Gastroesophageal sphincter (tissue), 4 donors: ENCODE measurements at places on chromosomes 5 and 9.

DNA sequence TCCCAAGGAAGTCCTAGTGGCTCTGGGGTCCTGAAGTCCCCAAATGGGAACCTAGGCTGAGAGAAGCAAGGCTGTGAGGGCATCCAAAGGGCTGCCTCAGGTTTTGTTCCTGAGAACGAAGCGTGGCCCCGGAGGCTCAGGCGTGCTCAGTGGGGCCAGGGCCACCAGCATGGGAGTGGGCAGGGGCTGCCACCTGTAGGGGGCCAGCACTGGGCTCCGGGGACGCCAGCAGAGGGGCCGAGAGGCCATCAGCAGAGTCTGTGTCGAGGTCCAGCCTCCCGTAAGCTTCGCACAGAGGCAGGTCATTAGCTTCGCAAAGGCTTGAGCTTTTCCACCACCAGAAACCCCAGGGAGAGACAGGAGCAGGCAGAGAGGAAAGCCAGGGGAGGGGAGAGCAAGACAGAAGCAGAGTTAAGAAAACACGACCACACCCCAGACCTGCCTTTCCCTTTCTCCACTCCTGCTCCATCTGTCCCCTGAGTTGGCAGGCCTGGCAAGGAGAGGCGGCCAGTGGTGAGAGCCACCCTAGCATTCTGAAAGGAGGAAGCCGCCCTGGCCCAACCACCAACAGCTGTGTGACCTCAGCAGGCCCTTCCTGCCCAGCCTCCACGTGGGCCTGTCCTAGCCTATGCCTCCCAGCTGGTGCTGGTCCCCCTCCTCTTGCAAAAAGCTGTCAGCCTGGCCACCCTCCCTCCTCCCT is 5.5 kb upstream of the SURF6 start:
- ATAC-seq: peak; percentile 75

- ATAC-seq: no peak
These were observed 799.9 kb upstream of the TYRP1 start for GRCh38 chr9:11893331-11893730.

DNA sequence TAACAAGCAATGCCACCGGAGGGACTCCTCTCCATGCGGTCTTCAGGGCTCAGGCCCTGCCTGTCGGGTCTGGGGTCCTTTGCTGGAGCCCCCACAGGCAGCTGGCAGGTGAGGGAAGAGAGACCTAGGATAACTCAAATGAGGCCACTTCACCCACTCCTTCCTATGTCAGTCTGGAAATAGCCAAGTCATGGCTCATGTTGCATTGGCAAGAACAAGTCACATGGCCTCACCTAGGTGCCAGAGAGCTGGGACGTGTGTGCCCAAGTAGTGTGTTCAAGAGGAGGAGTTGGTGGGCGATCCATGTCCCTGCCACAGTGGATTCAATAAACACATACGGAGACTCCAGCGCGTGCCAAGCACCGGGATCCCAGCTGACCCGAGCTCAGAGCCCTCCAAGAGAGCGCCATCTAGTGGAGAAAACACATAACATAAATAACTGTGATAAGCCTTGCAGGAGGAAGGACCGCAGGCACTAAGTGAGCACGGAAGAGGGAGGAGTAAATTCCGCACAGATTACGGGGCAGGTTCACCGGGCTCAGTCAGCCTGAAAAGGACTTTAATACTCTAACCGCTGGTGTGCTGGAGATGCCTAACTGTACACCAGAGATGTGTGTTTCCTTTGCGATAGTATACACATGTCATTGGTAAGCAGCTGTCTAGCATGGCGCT is 580.8 kb downstream of the CCDC171 start:
- no peak for ATAC-seq

DNA sequence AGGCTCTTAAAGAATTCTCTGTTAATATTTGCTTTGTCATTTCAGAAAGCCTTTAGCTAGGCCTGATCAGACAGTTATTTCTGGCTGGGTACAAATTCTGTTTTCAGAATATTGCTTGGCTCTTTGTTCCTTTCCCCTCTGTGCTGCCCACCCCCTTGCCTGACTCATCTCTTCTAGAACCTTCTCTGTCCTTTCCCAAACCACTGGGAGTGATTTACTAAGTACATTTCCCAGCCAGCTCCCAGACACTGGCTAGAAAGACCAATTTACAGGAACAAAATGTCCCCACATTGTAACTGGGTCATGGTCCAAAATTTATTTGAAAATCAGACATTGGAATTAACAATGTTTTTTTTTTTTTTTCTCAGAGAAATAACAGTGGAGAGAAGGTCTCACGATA is 133.1 kb upstream of the MAP1B start:
- ATAC-seq: peak; percentile 74

DNA sequence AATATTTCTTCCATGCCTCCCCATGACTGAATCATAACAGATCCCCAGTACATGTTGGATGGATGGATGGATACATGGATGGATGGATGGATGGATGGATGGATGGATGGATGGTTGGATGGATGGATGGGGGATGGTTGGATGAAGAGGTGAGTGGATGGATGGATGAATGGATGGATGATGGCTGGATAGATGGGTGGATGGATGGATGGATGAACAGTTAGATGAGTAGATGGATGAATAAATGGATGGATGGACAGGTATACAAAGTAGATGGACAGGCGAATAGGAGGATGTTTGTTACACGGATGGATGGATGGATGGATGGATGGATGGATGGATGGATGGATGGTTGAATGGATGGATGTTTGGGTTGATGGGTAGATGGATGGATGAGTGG is 120.0 kb upstream of the HAND1 start:
- no peak for ATAC-seq

DNA sequence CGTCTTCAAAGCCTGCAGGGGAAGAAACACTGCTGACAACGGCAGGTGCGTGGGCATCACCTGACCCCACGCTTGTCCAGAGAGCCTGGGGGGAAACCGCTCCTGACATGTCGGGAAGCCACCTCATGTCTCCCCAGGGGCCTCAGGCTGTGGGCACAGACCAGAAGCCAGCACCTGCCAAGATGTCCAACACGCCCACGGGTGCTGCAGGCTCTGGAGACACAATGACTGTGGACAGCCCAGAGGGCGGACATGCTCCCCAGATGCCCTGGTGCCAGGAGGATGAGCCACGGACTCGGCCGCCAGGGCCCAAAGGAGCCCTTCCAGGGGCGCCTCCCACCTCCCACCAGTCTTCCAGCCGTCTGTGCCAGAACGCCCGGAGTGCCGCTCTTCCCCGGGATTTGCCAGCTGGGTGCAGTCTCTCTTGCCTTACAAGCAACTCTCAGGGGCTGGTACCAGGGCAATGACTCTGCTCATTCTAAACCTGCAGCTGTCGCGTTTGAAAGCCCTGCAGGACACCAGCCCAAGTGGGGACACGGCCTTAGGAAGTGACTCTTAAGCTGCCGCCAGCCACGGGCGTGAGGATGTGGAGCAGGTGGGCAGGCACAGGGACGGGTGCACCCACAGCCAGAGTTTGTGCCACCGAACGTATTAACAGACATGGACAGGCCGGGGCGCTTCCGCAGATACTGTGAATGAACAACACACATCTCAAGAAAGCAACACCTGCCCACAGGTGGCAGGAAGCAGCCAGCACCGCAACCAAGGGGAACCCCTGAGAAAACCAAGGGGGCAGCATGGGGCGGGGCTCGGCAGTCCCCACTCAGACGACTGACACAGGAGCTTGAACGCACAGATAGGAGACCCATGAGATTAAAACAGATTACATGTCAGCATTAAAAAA is 6.8 kb upstream of the LHX3 start:
- no peak for ATAC-seq

DNA sequence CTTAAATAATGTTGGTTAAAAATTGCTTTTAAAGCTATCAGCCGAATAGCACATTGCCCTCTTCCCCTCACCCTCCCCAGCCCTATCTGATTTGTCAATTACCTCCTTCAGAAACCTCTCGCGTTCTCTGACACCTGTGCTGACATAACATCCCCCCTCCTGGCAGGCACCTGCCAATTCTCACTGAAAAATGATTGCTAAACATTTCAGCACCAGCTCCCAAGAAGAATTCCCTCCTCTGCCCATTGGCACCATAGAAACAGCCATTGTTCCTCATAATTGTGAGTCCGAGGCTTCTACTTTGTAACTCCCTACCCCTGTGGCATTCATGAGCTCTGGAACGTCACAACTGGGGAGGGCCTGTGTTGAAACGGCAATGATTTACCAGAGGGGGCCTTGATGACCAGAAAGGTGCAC is 20.2 kb downstream of the CDH6 start:
- no peak for ATAC-seq

- no peak for ATAC-seq
These were observed 137.3 kb upstream of the KIF2A start for GRCh38 chr5:62168506-62169281.

GRCh38 chr5:56490971-56491468 is 257.9 kb upstream of the ANKRD55 start:
- ATAC-seq: no peak

GRCh38 chr9:83220730-83221129 is 157.8 kb upstream of the RASEF start:
- no peak for ATAC-seq

- no peak for ATAC-seq
These were observed 74.1 kb upstream of the HSPA9 start for GRCh38 chr5:138649316-138649720.

GRCh38 chr5:133121611-133122150 is 69.9 kb downstream of the HSPA4 start:
- ATAC-seq: no peak

GRCh38 chr5:161846746-161847145 is 1.2 kb upstream of the GABRA1 start:
- ATAC-seq: no peak

DNA sequence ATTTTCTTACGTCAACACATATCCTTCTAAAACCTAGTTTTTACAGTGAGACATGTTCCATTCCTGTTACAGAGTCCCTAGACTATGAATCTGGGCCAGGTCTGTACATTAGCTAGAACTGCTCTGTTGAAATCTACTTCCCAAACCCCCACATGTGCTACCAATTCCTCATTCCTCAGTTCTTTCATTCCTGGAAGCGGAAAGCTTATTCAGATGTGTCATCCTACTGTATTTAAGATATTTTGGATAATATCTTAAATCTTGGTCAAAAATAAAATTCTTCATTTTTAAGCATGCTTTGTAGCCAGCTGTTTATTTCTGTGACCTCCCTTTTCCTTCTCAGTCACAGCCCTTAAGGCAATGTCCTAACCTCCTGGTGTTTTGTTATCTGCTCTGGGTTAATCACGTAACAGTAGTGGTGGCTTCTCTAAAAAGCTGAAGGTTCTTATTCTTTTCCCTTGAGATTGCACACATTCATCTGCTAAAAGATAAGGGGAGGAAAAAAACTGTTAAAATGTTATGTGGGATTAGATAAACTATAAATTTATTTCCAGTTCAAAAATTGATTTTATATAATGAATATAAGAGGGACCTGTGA is 35.6 kb downstream of the GLRX start:
- no peak for ATAC-seq

DNA sequence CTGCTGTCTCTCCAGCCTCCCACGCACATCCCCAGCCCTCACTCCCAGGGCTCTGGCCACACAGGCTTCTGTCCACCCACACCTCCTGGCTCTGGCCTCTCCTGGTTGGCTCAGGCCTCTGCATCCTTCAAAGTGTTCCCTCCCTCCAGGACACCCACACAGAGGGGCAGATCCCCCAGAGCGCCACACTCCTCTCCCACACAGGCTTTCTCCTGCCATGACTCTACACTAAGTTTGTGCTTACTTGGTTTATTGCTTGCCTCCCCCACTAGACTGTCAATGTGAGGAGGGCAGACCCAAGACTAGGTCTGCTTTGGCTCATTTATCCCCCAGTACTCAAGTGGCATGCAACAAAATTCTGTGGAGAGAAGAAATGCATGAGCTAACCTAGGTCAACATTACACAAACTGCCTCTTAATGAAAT is 67.0 kb upstream of the SPOCK1 start:
- no peak for ATAC-seq

GRCh38 chr9:131706608-131706970 is 33.3 kb downstream of the RAPGEF1 start:
- no peak for ATAC-seq

- ATAC-seq: peak; percentile 40
These were observed 20.8 kb downstream of the ZNF366 start for GRCh38 chr5:72486371-72486770.

DNA sequence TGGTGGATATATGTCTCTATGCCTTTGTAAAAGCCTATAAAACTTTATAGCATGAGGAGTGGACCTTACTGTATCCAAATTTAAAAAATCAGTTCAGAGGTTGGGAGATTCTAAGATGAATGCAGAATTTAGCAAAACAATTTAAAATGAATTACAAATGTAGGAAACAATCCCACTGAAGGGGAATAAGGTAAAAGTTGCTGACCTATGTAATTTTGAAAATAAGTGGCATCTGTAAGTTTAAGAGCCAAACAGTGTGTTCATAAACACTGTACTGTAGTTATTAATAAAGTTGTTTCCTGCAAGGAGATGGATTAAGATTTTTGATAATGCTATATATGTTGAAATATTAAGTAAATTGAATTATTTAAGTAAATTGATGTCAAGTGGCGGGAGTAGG is 4.6 kb downstream of the IFNW1 start:
- ATAC-seq: no peak

DNA sequence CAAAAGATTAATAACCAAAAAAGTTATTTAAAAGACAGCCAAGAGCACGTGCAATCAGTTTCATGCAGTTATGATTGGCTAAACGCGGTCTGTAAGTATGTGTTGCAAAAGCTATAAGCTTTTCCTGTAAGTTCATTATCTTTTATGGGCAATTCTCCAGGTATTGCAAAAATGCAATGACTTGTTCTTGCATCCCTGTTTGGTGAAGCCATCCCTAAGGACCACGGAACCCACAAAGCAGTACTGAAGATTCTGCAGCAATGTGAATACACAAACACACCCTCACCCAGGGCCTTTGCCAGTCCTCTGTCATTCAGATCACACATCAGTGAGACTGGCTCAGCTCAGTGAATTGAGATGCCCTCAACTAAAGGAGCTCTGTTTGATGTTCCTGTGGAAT is 11.4 kb downstream of the GCNT4 start:
- no peak for ATAC-seq

DNA sequence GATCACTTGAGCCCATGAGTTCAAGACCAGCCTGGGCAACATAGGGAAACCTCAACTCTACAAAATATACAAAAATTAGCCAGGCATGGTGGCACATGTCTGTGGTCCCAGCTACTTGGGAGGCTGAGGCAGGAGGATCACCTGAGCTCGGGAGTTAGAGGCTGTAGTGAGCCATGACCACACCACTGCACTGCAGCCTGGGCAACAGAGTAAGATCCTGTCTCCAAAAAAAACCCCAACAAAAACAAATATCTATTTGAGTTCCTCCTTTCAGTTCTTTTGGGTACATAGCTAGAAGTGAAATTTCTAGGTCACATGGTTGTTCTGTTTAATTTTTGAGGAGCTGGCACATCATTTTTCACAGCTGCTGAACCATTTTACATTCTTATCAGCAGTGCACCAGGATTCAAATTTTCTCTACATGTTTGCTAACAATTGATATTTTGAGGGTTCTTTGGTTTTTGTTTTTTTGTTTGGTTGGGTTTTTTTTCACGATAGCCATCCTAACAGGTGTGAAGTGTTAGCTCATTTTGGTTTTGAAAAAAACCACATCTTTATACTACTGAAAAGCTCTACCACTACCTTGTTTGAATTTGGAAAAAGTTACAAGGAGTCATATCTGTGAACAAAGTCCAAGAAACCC is 176.9 kb upstream of the SLC12A2 start:
- ATAC-seq: no peak
